ENCODE measurements at places on chromosomes 13 and 19. TPM values are rescaled to one million over a fixed set of nuclear protein-coding genes. Genes with fewer than 3 reads are reported as not detected.
A peak's percentile ranks its signal among the peaks of the same experiment; 100 is the strongest.

DNA sequence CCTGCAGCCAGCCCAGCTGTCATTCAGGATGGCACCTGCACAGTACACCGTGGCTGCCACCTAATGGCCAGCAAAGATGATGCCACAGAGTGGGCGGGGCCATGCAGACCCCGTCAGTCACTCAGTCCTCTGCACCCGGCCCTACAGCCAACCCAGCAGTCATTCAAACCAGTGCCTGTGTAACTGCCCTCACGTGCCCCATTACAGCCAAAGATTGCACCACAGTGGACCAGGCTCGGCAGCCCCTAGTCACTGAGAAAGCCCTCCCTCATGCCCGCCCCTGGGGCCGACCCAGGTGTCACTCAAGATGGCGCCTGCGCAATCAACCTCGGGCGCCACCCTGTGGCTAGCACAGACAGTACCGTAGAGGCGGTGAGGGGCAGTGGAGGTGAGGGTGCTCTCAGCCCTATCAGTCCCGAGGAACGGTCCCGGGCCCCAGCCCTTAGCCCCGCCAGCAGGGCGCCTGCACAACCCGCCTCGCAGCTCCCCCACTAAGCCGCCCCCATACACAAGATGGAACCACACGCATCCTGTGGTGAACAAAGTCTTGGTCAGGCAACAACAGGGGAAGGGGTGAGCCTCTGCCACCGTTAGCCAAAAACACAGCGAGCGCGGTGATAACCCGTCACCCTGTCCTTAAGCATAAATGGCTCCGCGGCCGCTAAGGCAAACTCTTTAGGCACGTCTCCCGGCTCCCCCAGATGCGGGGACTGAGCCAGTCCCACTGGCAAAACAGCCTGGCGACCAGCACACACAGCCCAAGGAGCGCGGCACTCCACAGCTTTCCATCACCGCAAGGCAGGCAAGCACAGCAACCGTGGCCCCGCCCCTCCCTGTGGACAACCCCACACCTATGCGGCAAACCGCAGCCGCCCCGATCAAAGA is 2.3 kb downstream of the PEG3 start:
- H3K27me3 ChIP-seq = no peaks in the 10 kb centered on the region
- peak overlapping the region; percentile 55 for H3K4me3 ChIP-seq
- peak overlapping the region; percentile 92 for H3K27ac ChIP-seq
- peak; percentile 86 for DNase-seq

DNA sequence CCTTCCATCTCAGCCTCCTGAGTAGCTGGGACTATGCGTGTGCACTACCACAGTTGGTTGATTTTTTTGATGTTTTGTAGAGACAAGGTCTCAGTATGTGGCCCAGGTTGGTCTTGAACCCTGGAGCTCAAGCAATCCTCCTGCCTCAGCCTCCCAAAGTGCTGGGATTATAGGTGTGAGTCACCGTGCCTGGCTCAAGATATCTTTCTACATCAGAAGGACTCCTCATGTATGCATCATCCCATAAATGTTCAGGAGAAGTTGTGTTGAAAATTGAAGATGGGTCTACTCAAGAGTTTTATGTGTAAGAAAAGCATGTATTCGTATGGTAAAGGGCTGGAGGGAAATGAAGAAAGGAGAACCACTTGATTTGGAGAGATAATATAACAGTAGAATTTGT is 71.8 kb upstream of the STK24 start:
- no peaks in the 10 kb centered on the region for H3K27me3 ChIP-seq
- H3K27ac ChIP-seq = no peak overlapping the region
- H3K4me1 ChIP-seq = no peaks in the 10 kb centered on the region
- no peaks in the 10 kb centered on the region for H3K36me3 ChIP-seq
- no peak overlapping the region for H3K4me3 ChIP-seq

DNA sequence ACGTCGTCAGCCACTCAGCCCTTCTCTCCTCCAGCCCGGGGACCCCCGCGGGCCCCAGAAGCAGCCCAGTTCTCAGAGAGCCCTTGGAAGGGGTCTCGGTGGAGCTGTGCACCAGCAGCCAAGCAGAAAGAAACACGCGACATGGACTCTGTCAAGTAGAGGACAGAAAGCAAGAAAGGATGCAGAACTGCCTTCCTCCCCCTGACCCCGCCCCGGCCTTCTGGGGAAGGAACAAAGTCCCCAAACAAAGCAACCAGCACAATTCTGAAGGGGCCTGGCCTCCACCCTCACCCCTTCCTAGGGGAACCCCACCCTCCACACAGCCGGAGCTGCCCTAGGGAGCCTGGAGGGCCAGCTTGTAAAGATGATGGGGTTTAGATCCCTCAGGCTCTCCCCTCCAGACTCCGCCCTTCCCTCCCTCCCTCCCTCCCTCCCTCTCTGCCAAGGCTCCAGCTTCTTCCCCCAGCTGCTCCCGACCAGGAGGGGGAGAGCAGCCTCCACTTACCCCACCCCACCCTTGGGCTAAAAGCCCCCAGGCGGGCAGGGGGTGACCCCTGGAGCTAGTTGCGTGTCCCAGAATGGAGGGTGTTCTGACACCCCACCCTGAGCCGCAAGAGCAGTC is 7.8 kb downstream of the LYL1 start:
- peak overlapping the region; percentile 88 for H3K27ac ChIP-seq
- no peaks in the 10 kb centered on the region for H3K27me3 ChIP-seq
- H3K4me3 ChIP-seq = no peak overlapping the region
- DNase-seq = no peak
- H3K36me3 ChIP-seq = peaks cover 24% of the 10 kb centered on the region

DNA sequence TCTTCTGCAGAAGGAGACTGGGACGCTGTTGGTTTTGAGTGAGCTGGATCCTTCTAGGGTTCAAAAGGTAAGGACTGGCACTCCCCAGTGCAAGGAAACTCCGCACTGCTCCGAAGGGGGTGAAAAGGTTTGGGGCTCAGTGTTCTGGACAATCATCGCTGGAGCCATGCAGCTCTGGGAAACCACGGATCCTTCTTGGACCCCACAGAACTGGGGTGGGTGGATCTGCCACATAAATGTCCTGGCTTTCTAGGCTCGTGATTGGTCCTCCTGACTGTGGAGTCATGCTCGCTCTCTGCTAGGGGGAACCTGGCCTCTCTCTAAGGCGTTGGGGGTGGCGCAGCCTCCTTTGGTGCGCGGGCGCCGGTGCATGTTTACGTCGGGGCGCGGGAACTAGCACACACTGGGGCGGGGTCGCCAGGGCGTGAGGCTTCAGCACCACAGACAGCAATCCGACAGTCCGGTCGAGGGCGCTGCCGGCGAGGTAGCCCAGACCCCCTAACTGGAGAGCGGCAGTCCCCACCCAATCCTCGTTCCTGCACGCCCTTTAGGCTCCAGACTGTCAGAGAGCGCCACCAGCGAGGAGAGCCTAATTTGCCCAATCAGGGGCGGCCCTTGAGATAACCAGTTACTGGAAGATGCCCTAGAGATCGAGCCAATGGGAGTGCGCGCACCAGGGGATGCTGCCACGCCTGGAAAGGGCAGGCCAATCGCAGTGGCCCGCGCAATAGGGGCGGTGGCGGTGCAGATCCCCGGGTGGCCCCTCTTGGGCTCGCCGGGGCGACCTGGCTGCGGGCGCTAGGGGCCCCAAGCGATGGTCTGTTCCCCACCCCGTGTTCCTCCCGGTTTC is 913 bp upstream of the ELAVL3 start:
- peaks cover 80% of the 10 kb centered on the region for H3K27me3 ChIP-seq
- peak; percentile 77 for DNase-seq
- H3K36me3 ChIP-seq = no peaks in the 10 kb centered on the region

DNA sequence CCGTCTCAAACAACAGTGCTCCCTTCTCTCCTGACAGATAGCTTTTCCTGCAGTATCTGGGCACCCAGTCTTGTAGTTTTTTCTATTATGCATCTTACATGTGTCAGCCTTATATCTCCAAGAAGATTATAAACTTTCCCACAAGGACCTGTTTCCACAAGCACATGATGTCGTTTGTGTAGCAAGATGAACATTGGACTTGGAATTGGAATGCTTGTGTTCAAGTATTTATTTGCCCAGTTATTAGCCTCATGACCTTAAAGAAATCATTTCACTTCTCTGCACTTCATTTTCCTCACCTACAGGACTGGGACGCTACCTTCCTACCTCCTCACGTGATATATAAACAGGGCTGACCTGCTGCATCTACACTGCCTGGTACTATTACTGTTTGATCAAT is 21.5 kb downstream of the SHISA2 start:
- H3K27me3 ChIP-seq = peaks cover 2% of the 10 kb centered on the region
- H3K4me3 ChIP-seq = no peak overlapping the region
- H3K36me3 ChIP-seq = no peaks in the 10 kb centered on the region
- no peak overlapping the region for H3K27ac ChIP-seq

DNA sequence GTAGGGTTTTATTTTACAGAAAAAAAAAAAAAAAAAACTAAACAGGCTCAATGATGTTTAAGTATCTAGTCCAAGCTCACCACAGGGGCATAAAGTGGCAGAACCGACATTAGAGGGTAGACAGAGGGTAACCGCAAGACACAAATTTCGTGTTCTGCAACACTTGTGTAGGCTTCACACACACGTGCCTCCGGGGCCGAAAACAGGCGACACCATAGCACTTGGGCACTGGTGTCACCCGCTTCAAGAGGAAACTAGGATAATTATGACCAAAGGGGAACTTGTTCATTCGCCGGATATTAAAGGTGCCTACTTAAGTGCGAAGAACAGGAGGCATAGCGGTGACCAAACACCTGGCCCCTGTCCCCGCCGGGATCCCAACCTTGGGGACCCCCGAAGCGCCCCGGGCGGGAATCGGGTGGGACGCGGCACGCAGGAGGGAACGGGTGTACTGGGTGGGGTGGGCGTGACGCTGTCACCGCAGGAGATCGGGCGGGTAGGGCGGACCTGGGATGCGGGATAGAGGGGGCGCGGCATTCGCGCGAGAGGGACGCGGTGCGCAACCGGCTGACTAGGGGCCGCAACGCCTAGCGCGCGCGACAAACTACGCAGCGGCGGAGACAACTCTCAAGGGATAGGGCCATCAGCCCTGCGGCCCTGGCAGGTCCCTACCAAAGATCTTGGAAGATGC is 558 bp downstream of the MZT1 start:
- no peaks in the 10 kb centered on the region for H3K27me3 ChIP-seq
- peak; percentile 69 for DNase-seq
- H3K4me1 ChIP-seq = no peaks in the 10 kb centered on the region
- peak overlapping the region; percentile 97 for H3K4me3 ChIP-seq

DNA sequence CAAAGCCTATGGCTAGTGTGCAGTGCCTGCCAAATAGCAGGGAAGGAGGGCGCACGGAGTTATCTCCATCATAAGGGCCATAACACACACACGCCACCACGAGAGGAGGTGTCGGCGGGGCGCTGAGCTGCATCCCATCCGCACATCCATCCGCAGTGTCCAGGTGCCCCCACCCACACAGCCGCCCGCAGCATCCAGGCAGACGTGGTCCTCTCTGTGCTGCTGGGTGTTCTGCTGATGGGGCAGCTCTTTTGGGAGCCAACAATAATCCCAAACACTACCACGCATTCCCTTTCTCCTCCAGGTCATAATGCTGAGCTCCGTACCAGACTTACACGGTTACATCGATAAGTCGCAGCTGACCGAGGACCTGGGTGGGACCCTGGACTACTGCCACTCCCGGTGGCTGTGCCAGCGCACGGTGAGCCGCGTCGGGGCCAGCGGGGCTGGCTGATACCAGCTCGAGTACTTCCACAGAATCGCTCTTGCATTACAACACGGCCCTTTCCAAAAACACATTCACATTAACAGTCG is 41.5 kb upstream of the F7 start:
- no peak for DNase-seq
- H3K4me1 ChIP-seq = no peaks in the 10 kb centered on the region
- H3K36me3 ChIP-seq = no peaks in the 10 kb centered on the region
- no peak overlapping the region for H3K27ac ChIP-seq
- H3K4me3 ChIP-seq = no peak overlapping the region

GRCh38 chr19:47239610-47240296 is 8.8 kb upstream of the BBC3 start:
- peak overlapping the region; percentile 51 for H3K4me3 ChIP-seq
- H3K36me3 ChIP-seq = no peaks in the 10 kb centered on the region
- no peaks in the 10 kb centered on the region for H3K27me3 ChIP-seq
- peak; percentile 87 for DNase-seq

DNA sequence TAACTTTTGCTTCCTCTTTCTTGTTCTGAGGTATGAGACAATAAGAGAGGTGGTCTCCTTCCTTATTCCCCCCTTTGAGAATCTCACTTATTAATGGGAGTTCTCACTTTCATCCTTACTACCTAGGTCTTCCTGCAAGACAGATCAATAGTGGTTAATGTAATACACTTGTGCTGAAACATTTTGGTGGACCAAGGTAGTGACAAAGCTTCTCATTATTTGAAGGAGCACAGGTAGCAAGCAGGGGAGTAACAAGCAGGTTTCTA is 17.9 kb downstream of the ZNF700 start:
- DNase-seq = no peak
- no peak overlapping the region for H3K4me3 ChIP-seq
- no peaks in the 10 kb centered on the region for H3K4me1 ChIP-seq
- no peaks in the 10 kb centered on the region for H3K27me3 ChIP-seq
- H3K36me3 ChIP-seq = peaks cover 26% of the 10 kb centered on the region

GRCh38 chr19:3984584-3984907 is 717 bp downstream of the EEF2 start:
- DNase-seq = no peak
- H3K36me3 ChIP-seq = peaks cover 46% of the 10 kb centered on the region
- peak overlapping the region; percentile 92 for H3K27ac ChIP-seq
- H3K4me3 ChIP-seq = peak overlapping the region; percentile 81

DNA sequence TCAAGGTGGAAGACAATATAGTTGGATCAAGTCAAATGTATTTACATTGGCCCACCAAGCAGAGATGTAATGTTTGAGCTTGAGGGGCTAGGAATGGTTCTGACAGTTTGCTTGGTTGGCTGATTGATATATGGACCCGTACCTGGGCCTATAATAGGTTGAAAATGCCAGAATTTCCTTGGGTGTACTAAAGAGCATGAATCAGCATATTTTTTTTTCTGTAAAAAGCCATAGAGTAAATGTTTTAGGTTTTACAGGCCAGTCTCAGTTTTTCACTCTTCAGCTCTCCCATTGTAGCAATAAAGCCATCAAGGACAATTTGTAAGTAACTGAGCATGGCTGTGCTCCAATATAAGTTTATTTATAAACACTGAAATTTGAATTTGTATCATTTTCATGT is 26.9 kb downstream of the FXYD5 start:
- H3K36me3 ChIP-seq = no peaks in the 10 kb centered on the region
- no peak overlapping the region for H3K27ac ChIP-seq
- no peaks in the 10 kb centered on the region for H3K27me3 ChIP-seq
- no peaks in the 10 kb centered on the region for H3K4me1 ChIP-seq

SMIM17 gene
- not detected for polyA plus RNA-seq

KLK7 gene
- polyA plus RNA-seq = not detected

DNAAF3 gene
- polyA plus RNA-seq = 1.1 TPM

DACH1 gene
- polyA plus RNA-seq = 1.6 TPM

KCTD4 gene
- 0.22 TPM for polyA plus RNA-seq

TNFSF9 gene
- polyA plus RNA-seq = 0.60 TPM

CDADC1 gene
- polyA plus RNA-seq = 2.4 TPM

METTL21C gene
- polyA plus RNA-seq = not detected
